RPMI8226 (cell line): ENCODE measurements at places on chromosomes 7 and 10.
A peak's percentile ranks its signal among the peaks of the same experiment; 100 is the strongest.

DNA sequence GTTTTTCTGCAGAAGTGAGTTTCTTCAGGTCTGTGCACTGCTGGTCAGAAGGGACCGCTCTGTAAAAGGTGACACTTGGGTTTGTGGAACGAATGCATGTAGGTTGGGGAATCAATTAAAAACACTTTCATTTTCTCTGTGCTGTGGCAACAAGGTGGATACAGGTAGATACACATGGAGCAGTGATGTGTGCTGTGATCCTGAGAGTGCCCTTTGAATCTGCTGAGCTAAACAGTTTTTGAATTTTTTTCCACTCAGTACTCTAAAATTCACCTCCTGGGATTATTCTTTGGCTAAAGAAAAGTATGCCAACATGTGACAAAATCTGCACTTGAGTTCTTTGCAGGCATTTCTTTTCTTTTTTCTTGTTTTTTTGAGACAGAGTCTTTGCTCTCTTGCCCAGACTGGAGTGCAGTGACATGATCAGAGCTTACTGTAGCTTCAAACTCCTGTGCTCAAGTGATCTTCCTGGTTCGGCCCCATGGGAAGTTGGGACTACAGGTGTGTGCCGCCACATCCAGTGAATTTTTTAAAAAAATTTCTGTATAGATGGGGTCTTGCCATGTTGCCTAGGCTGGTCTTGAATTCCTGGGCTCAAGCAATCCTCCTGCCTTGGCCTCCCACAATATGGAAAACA is 338.9 kb downstream of the EXOC4 start:
- DNase-seq, result no peak

- no peak for DNase-seq
These were observed 5.8 kb upstream of the UPP1 start for GRCh38 chr7:48083114-48083830.

GRCh38 chr10:4983615-4984216 is 19.9 kb downstream of the AKR1C2 start:
- no peak for DNase-seq

- no peak for DNase-seq
These were observed 477.7 kb downstream of the TNS3 start for GRCh38 chr7:47104206-47104549.

DNA sequence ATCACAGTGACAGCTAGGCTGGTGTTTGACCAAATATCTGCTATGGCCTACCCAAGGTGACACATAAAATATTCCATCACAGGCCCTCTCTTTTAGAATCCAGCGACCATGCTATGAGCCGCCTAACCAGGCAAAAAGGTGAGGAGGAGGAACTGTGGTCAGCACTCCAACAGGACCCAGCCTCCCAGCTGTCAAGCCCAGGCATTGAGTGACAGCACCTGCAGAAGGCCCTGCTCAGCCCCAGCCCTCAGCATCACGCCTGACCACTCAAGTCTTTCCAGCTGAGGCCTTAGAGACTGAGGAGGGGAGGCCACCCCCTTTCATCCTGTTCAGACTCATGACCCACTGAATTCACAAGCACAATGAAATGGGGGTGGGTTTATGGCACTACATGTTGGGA is 43.0 kb downstream of the CXCL12 start:
- no peak for DNase-seq

- DNase-seq, result peak; percentile 86
These were observed at the start of gene SEM1 for GRCh38 chr7:96709381-96710228. SEM1 (minus strand) TSS chr7:96709846; CDS start chr7:96709763, 83 bp downstream.

DNA sequence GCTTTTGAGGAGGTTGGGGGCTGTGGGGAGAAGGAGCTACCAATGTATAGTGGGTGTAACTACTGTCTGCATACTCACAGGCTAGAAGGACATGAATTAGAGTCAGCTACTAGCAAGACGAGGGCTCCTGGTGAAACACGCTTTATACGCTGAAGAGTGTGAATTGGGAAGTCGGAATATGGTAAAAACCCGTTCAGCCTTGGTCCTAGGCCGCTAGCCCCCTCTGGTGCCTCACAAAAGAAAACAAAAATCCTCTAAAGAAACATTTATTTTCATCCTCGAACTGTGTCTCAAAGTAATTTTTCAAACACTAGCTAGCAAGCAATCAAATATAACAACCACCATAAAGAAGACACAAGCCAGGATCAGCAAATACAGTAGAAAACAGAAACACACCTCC is 338.1 kb upstream of the SEMA3C start:
- peak; percentile 36 for DNase-seq

DNA sequence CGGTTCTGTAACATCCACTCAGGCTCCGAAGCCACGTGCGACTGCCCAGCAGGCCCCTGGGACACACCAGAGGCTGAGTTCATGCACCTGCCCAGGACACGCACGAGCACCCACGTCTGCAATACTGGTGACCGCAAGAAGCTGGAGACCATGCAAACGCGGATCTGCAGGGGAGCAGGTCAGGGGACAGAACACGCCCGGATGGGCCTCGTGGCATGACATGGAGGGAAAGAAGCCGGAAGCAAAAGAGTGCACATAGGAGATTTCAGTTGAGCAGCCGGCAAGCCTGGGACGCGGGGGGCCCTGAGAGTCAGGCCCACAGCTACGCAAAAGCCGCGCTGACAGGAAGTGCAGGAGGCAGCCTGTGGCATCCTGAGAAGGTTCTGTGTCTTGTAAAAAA is 73.7 kb downstream of the FOXL3 start:
- no peak for DNase-seq

DNA sequence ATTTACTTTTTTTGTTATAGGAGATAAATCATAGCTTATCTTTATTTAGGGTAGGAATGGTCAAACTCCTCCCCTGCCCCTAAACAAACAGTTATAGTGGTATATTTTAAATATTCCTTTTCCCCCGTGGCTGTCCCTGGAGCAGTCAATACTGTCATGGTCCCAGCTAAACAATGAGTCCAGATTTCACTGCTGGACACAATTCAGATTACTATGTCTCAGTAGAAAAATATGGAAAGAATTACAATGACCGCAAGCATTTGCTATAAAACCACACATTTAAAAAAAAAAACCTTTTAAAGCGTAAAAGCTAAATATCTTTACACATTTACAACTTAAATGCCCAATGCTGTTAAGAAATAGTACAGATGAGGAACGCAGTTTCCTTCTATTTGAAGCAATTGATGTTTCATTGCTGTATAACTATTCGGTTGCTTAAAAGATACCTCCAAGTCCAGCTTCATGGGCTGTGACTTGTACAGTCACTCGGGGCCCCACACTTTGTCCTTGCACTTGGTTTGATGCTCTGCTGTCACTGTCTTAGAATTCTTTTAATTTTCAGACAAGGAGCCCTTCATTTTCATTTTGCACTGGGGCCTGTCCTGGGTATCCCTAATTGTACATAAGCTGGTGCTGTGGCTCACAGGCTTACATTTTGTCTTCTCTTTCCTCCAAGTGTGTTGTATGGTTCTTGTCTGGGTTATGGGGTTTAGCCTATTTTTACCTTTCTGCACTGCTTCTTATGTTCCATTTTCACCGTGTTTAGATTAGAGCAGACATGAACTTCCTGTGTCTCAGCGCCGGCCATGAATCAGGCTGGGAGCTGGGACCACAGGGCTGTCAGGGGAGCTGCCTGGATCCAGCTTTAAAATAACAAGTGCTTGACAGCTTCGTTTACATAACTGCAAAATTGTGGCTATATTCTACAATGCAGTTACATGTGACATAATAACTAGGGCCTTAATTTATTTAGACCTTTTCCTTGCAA is 530.2 kb upstream of the FZD8 start:
- no peak for DNase-seq

DNA sequence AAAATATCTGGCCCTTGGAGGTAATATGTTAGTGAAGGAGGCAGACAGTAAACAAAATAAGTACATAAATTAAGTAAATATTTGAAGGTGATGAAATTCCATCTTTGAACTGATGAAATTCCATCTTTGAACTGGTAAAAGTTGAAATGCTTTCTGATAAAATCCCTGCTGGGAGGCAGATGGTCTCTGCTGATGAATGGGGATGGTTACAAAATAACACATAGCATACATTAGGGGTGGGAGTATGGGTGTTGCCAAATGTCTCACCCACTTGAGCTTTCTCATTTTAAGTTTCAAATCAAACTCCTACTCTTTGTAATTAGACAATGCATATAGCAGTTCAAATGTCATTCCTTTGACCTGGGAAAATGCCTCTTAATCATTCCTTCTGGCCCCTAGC is 77.5 kb upstream of the SORCS3 start:
- DNase-seq, result no peak

DNA sequence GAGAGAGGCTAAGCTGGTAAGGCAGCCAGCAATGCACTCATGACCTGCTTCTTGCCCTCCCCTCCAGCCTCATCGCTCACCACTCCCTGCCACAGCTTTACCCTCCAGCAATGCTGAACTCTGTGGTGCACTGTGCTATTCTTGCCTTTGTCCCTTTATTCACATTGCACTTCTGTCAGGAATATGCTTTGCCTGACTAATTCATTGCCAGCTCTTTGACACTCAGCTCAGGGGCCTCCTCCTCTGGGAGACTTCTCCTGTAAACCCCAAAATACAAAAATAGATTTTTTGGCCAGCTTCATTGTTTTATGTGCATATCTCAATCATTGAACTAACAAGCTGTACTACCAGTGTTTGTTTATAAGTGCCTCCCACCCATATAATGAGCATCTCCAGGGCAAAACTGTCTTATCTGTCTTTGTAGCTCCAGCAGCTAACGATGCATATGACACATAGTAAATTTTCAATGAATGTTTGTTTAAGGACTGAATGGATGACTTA is 8.2 kb downstream of the CNNM1 start:
- no peak for DNase-seq
